H4 (cell line): ENCODE measurements at places on chromosomes 12 and 14. TPM values are rescaled to one million over a fixed set of nuclear protein-coding genes. Genes with fewer than 3 reads are reported as not detected.

GRCh38 chr14:36320897-36321381 is 502 bp upstream of the MBIP start:
- DNase-seq = no peak

DNA sequence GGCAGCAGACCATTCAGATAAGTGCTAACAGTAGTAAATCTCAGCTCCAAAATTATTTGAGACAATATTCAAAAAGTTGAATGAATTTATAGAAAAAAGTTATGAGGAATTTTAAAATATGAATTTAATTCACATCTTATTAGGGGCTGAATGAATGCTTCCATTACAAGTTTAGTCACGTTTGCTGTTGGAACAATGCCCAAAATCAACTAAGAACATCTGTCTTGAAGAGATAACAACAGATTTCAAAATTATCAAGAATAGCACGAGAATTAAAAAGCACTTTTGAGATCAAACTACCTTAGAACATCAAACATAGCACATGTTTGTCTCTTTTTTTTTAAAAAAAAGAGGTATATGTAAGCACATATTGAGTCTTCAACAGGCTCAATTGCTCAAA is 115.4 kb upstream of the PPFIA2 start:
- DNase-seq = no peak

DNA sequence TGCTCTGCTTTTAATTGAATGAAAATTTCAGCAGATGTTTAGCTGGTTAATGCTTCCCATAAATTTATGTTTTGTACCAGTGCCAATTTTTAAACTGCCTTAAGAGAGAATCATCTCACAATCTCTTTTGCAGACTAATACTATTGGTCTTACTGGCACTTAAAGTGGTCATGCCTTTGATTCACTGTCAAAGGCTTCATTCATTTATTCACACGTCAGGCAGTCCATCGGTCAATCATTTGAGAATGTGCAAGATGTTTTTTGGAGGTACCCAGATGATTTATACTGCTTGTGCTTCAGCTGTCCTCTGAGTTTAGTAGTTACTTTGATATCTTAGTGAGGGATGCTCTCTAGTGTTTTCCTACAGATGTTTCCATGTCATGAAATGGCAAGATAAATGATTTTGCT is 83.4 kb downstream of the NAV3 start:
- DNase-seq = no peak

DNA sequence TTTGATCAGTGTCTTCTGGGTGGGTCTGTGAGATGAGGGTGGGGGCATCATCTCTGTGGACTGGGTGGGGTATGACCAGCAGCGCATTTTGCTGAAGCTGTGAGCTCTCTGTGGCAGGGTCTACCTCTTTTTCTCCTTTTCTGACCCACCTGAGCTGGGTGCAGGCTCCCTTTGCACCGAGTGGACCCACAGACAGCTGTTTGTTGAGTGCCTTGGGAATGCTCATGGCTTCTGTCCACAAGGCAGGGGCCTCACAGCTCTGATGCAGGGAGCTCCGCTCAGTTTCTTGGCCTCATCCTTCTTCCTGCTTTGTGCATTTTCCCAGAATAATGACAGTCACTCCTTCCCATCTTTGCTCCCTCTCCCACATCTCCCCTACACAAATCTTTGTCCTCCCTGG is 380.6 kb downstream of the DPF3 start:
- no peak for DNase-seq

- DNase-seq = no peak
These were observed 126.7 kb upstream of the HIF1A start for GRCh38 chr14:61568572-61569011.

The LRP1-AS gene
- not detected in 2 replicates for total RNA-seq

DNA sequence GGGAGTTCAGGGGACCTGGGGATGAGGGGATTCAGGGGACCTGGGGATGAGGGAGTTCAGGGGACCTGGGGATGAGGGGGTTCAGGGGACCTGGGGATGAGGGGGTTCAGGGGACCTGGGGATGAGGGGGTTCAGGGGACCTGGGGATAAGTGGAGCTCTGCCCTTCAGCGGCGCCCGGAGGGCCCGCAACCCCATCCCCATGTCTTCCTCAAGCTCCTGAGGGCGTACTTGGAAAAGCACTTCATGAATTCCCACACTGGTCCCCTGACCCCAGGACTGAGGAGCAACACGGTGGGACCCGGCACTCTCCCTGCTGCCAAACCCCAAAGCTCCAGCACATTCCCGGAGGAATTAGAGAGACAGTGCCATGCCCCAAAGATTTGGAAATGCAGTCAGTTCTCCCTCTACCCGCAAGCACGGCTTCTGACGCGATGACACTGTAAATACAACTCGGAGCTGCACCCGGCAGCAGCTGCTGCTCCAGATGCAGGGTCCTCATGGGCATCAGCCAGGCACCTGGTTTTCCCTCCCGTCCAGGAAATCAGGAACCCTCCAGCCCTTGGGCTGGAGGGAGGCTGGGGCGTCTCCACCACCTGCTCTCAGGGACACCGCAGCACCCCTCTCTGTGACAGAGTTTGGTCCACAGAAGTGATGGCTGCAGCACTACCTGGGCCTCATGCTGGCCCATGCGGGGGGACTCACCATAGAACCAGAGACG is 32.8 kb upstream of the C14orf180 start:
- no peak for DNase-seq

The CAPZA3 gene
- not detected in 2 replicates for total RNA-seq

DNA sequence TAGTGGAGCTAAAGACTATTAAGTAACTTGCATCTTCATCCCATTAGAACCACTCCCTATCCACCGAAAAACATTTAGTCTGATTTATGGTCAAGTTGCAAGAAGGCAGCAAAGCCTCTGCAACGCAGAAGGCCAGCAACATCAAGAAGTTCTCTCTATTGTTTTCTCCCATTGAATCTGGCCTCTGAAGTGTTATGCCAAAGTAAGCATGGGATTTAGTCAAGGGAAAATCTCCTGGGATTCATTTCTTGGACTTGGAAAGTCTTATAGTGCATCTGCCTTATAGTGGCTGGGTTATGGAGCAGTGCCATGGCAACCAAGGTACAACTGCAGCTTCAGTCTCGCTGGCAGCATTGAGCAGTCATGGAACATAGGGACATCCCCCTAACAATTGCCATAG is 87.7 kb upstream of the KRR1 start:
- DNase-seq = no peak

The COX6A1 gene
- 602 and 637 TPM in 2 replicates for total RNA-seq
